ENCODE measurements at places on chromosomes 3 and 15.

- no peak for DNase-seq
Measured at GRCh38 chr3:42517117-42517516, 14.7 kb downstream of the VIPR1 start.

GRCh38 chr3:115562636-115563267, 60.6 kb upstream of the GAP43 start:
- no peak for DNase-seq

DNA sequence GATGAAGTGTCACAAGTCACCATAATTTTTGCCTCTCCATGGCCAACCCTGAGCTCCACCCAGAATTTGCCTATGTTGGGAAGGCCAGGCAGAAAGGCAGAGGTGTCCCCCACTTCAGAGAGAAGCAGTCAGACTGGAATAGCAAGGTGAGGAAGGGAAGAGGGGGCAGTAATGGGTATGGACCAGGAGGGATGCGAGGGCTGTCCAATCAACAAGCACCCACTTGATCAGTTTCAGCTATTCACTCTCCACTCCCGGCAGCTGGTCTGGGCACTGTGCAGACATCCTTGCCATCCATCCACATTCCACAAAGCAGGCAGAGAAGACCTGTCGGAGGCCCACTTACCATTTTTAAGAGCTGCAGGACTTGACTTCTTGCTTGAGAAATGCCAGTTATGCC, 43.5 kb upstream of the CTNNB1 start:
- DNase-seq, result no peak

DNA sequence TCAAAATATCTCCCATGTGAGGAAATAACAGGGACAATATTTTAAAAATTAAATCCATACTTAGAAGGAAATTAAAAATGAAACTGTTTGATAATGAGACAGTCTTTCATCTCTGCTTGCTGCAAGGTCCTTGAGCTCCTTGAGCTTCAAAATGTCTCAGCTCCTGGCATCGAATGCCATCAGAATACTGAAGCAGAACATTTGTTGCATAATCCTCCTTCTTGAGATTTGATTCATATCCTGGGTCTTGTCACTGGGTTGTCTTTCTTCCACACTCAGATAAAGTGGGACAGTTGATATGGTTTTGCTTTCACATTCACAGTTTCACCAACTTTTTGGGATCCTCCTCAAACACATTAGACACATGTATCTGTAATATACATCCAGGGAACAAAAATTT, 27.8 kb downstream of the COL8A1 start:
- DNase-seq, result peak; percentile 76

DNA sequence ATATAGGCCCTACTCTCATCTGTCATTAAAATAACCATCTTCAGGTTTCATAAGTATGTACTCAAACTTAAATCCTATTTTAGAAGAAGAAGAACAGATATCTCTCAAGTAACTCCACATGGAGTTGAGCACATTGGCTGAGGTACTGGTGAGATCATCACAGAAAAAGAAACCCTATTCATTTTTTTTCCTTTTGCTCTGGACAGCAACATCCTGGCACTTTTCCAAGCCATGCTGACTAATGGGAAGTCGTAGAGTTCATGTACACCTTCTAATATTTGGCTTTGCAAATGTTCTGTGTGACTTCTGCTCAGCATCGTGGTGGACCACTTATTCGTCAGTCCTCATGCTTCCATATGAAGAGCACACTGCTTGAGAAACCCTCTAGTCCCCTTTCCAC, 336.0 kb upstream of the KCNH8 start:
- DNase-seq, result peak; percentile 64

DNA sequence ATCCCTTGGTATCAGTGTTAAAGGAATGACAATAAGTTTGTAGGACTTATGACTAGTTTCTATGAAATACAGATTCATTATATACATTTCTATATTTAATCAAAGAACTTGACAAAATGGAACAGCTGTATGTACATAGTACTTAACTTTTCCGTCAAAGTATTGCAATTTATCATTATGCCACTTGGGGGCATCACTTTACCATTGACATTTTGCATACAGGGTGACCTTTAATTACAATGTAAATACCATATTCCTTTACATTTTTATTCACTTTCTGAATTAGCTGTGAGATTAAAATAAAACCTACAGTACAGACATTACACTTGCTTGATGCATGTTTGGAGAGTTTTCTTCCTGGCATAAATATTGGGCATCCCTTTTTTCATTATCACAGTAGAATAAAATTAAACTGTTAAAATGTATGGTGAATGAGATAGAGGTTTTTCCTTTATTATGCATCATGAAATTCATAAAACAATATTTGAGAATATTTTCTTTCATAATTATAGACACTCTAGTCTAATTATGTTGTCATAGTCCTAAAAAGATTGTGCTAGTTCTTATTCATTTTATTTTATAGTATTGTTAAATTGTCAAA, 6.9 kb downstream of the NEK11 start:
- peak; percentile 55 for DNase-seq

- peak; percentile 25 for DNase-seq
Measured at GRCh38 chr3:44899683-44900367, 25.4 kb downstream of the TGM4 start.

All from kidney tubule cell (primary cell).